ENCODE measurements at places on chromosomes 11 and 22.

GRCh38 chr11:96014217-96014616 lies 90.3 kb upstream of the MTMR2 start:
- DNase-seq: no peak

DNA sequence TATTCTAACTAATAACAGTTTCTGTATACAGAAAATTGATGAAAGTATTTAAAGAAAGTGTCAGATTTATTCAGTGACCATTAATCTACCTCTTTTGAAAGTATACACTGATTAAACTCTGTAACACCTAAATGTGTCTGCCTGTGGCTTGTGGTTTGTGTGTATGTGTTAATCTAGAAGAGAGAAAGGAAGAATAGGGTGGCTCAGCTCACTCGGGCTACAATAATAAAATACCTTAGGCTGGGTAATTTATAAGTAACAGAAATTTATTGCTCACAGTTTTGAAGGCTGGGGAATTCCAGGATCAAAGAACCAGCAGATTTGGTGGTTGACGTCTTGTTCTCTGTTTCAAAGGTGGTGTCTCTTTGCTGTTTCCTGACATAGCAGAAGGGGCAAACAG lies 13.6 kb upstream of the OR5AS1 start:
- no peak for DNase-seq

GRCh38 chr11:9075556-9075955 lies 15.8 kb downstream of the SCUBE2 start:
- DNase-seq: no peak

DNA sequence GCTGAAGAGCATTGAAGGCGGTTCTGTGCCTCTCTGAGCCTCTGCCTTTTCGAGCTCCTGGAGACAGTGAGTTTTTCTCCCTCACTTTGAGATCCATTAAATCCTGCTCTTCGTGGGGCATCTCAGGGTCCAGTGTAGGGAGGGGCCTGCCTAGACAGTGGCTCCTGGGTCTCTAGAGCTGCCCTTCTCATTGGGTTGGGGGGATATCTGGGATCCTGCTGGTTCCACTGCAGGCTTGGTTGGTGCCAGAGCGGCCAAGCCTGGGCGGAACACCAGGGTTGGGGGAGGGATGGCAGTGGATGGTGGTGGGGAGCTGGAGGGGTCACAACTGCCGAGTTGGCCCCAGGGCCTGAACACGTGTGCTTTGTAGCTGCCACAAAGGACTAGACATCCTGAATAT lies 52.2 kb upstream of the CARS1 start:
- DNase-seq: no peak

DNA sequence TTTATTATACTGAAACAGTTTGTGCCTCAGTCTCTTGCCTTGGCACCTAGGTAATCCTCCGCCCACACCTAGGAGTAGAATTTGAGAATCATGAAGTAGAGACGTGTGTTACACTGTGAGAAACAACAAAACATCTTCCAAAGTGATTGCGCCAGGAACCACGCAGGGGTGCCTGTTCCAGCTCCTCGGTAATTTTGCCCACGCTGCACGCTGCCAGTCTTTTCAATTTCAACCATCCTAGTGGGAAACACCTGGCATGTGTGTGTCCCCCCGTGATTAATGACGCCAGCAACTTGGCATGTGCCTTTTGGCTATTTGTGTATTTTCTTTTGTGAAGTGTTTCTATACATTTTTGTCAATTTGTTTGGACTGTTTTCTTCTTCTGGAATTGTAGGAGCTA lies 919.1 kb downstream of the BRD1 start:
- no peak for DNase-seq

Measured in stimulated activated CD4-positive, alpha-beta T cell treated with anti-CD3 and anti-CD28 coated beads, Interleukin-15, amount 100 ng/mL, for 1 hour (primary cell).